ENCODE measurements at places on chromosomes 3 and 15. TPM values are rescaled to one million over a fixed set of nuclear protein-coding genes. Genes with fewer than 3 reads are reported as not detected.

The POLR2M gene
- total RNA-seq: 107 TPM

The GOLGA8R gene
- total RNA-seq: 1.6 TPM

The WDR93 gene
- total RNA-seq: not detected

The TMEM207 gene
- not detected for total RNA-seq

The ZDHHC19 gene
- not detected for total RNA-seq

The BCL2A1 gene
- total RNA-seq: 88.7 TPM

DNA sequence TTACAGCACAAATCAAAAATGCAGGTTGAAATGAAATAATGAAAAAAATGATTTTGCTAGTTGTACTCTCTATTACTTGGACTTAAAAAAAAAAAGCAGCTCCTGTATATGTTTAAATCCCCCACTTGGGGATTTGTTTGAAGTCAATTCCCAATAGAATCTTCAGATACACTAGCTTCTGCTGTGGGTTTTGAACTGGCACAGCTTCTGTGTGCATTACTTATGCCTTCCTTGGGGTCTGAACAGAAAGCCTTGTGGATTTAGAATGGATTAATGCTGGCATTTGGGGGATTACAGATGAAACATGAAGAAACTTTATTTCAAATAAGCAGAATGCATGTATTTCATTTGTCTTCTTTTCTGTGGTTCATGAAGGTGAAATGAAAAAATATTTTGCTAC lies 513.2 kb upstream of the TBL1XR1 start:
- H3K36me3 ChIP-seq: no peaks in the 10 kb centered on the region
- no peaks in the 10 kb centered on the region for H3K27me3 ChIP-seq
- H3K27ac ChIP-seq: no peak overlapping the region
- DNase-seq: no peak
- peaks cover 5% of the 10 kb centered on the region for H3K4me1 ChIP-seq

DNA sequence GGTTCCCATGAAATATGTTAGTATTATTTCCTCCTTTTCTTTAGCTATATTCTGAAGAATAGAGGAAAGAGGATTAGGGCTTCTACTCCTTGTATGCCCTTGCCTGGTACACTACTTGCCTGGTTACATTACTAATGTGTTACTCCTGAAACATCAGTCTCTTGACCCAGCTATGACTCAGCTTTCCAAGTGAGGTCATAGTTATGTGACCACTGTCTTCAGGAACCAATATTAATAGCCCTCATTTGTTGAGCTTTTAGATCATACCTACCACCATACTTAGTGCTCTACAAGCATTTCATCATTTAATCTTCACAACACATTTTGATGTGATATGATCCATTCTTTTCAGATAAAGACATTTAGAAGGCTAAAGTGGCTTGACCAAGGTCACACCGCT lies 60.3 kb downstream of the CMSS1 start:
- no peak for DNase-seq
- H3K4me1 ChIP-seq: peaks cover 13% of the 10 kb centered on the region
- H3K27me3 ChIP-seq: no peaks in the 10 kb centered on the region

DNA sequence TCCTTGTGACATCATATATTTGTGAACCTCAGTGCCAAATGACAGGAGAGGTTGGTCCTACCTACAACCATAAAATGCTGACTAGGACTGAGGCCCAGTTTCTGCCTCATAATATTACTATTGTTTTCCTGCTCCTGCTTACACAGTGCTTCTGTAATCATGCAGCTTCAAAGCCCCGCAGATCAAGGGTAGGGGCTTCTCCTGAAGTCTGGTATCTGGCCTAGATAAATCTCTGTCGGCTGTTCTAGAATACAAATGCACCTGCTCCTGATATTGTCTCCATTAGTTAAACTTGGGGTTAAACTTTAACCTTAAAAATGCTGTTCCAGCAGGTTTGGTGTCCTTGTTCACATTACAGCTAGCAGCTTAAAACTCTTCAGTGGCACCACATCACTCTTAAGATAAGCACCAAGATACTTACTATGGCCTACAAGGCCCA lies 552.4 kb downstream of the TUSC7 start:
- no peak overlapping the region for H3K4me3 ChIP-seq
- no peak overlapping the region for H3K27ac ChIP-seq
- H3K27me3 ChIP-seq: no peaks in the 10 kb centered on the region
- H3K36me3 ChIP-seq: no peaks in the 10 kb centered on the region
- H3K4me1 ChIP-seq: no peaks in the 10 kb centered on the region

GRCh38 chr3:196810963-196811581 lies 56.6 kb upstream of the SENP5 start:
- no peak for DNase-seq
- H3K4me1 ChIP-seq: no peaks in the 10 kb centered on the region
- H3K4me3 ChIP-seq: no peak overlapping the region
- H3K36me3 ChIP-seq: peaks cover 35% of the 10 kb centered on the region

DNA sequence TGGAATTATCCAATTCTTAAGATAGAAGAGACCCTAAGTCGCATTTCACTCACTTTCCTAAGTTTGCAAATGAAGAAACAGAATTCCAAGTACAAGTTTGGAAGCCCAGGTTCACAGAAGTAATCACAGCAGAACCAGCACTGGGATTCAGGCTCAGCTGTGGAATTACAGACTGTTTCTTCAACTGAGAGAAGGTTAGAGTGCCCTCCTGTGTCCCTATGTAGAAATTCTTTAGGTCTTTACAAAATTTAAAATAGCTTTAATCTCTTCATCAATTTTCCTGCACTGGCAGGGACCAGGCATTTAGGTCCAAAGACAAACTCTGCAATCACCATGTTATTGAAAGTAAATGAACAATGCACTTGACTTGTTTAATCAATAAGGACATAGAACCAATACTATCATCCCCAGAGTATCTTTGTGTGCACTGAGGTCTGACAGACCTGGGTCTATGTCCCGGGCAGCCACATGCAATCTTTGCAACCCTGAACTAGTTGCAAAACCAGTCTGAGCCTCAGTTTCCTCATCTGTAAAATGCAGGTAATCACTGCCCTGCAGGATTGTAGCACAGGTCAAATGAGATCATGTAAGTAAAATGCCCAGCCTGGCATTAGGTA lies 96.3 kb upstream of the ZBED2 start:
- H3K27ac ChIP-seq: no peak overlapping the region
- H3K27me3 ChIP-seq: no peaks in the 10 kb centered on the region
- DNase-seq: no peak
- H3K4me1 ChIP-seq: peaks cover 44% of the 10 kb centered on the region
- no peak overlapping the region for H3K4me3 ChIP-seq

DNA sequence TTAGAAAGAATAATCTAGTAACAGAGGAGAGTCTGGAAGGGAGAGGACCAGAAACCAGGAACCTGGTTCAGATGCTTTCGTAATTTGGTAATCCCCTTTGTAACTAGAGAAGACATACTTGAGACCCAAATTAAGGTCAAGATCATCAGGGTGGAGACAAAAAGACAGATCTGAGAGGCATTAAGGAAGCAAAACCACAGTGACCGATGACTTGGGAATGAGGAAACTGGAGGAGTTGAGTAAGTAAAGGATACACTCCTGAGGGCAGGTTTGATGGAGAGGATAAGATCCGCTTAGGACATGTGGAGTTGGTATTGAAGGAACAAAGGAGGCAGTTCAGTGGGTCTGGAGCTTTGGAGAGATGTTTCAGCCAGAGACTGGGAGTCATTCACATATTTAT lies 23.6 kb upstream of the BCL2A1 start:
- no peaks in the 10 kb centered on the region for H3K27me3 ChIP-seq
- no peak for DNase-seq
- no peak overlapping the region for H3K27ac ChIP-seq
- no peaks in the 10 kb centered on the region for H3K36me3 ChIP-seq
- peaks cover 11% of the 10 kb centered on the region for H3K4me1 ChIP-seq
